ENCODE measurements at places on chromosomes 2 and 18. TPM values are rescaled to one million over a fixed set of nuclear protein-coding genes. Genes with fewer than 3 reads are reported as not detected.

DNA sequence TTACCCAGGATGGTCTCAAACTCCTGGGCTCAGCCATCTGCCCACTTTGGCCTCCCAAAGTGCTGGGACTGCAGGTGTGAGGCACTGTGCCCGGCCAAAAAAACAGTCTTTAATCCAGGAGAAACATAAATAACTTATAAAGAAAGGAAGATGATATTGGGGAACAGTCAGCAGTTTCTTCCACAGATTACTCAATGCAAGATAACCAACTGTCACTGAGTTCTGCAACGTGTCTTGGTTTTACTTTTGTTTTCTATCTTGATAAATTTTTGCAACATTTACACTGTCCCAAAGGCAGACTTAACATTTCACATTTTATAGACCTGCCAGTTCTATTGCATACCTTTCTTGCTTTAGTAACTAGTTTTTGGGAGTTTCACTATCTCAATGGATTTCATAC, 71.1 kb downstream of the ANKRD44 start:
- no peak for DNase-seq

Gene SLC5A7
- total RNA-seq: not detected

DNA sequence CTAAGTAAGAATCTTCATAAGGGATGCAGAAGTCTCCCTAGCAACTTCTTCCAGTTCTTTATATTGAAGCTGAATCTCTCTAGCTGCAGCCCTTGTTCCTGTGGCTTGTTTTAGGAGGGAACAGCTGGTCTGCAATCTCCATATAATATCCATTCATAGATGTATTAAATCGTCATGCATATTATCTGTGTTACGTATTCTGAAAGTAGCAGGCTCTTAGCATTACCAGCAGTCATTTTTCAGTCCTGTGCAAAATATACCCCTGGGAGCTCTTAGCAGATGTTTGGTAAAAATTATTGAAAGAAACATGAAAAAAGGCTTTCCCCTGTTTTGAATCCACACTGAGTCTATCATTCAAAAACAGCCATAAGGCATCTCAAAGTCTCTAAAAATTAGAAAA, 385.3 kb downstream of the IRS1 start:
- no peak for DNase-seq

Gene MRPL33
- 52.0 TPM for total RNA-seq

DNA sequence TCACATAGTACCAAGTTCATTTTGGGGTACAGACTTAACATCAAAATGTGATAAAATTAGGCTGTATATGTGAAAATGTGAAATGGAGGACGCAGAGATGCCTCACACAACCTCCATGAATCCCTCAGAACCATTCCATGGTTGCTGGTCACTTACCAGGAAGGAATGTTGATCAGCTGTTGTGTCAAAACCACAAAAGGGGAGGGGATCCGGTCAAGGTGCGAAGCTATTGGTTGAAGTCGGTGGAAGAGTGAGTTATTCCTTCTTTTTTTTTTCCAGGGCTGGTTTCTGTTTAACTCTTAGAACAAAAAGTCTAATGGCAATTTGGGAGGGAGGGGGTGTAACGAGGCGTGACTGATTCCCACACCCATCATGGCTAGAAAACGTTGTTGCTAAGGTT, 32.3 kb upstream of the REG3A start:
- no peak for DNase-seq

GRCh38 chr2:68196120-68196716, 38.5 kb downstream of the PNO1 start:
- DNase-seq: no peak

- no peak for DNase-seq
These were observed 132.4 kb downstream of the COPS8 start for GRCh38 chr2:237217995-237218616.

DNA sequence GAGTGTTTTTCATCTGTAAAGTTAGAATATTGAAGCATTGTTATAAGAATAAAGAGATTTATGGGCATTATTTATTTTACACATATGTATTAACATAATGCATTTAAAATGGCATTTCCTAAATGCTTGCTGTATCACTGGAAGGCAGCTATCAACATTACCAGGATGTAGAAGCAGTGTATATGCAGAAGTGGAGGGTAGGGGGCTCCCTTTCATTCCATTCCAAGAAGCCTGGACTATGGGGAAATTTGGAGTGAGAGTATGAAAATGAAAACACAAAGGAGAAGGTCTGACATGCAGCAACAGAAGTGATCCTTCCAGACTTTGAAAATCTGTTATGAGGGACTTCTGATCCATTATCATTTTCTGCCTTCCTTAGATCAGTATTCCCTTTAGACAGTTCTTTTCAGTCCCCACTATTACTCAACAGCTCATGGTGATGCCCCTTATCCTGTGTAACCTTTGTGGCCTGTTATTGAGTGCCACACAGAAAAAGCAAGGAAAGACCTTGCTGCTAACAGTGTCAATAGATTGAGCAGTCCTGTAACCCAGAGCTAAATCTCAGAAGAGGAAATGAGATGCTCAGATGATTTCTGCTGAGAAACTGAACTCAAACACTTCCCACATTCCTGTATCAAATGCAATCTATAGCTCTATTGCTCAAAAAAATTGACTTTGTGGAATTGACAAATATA, 216.6 kb downstream of the HNMT start:
- no peak for DNase-seq

GRCh38 chr2:81650048-81650971, 1345.8 kb upstream of the LRRTM1 start:
- no peak for DNase-seq

Gene IL1RL2
- not detected for total RNA-seq

DNA sequence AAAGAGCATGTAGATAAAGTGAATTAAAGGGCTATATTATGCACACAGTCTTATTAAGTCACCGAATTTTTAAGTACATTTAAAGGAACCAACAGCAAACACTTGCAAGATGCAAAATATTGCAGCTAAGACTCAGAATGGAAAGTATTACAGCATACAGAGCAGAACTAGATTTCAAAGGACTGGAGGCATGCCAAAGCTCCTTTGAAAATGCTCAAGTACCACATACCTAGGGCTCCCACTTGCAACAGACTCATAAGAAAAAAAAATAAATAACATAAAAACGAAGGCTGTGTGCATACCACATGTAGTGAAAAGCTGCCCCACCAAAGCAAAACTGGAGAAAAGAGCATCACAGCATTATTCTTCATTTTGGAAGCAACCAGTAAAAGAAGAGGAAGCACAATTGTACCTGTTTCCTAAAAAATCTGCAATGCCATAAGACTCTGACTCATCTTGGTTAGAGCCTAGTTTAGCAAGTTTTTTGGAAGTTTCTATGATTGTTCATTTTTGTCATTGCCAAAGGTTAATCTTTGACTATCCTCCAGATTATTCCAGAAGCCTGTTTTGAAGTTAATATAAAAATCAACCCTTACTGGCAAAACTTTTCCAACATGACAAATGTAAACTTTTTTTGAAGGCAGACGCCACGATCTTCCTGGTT, 306.0 kb upstream of the COL3A1 start:
- no peak for DNase-seq

Gene PSMA8
- not detected for total RNA-seq

DNA sequence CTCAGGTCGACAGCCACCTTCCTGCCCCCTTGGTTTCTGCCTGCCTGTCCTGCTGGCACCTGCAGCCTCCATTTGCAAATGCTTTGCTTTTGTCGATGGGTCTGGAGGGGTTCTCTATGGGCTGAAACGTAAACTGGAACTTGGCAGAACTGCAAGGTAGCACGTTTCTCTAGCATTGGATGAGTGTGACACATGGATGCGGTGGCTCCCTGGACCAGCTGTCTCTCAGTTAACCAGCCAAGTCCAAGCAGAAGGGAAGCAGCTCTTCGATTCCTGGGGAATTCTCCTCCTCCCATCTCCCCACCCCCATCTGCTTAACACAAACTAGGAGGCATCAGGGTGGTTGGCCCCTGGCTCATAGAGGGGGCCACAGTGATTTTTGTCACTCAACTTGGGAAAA, 57.3 kb downstream of the ITGB1BP1 start:
- DNase-seq: no peak

Gene SERPINB3
- not detected for total RNA-seq

- no peak for DNase-seq
These were observed 911.2 kb upstream of the PIK3C3 start for GRCh38 chr18:41043876-41044275.

Gene SNED1
- total RNA-seq: 2.3 TPM

GRCh38 chr18:28045880-28046279, 131.1 kb downstream of the CDH2 start:
- no peak for DNase-seq

Gene UGT1A7
- not detected for total RNA-seq

Gene B3GNT7
- total RNA-seq: 5.3 TPM

Gene PSTPIP2
- 7.8 TPM for total RNA-seq

- peak; percentile 19 for DNase-seq
These were observed 52.2 kb downstream of the NCOA1 start for GRCh38 chr2:24543252-24543651.

Gene AMER3
- total RNA-seq: 0.18 TPM

Gene POU3F3
- not detected for total RNA-seq
